Activated T-helper 2 cell treated with anti-CD3 and anti-CD28 coated beads, Interferon-gamma antibody, Interleukin-2, Interleukin-4, amounts not matched to agents 10 μg/mL and 5 μg/mL and 100 μg/mL, durations not matched to agents 14 hours and 24 hours and 36 hours (primary cell): ENCODE measurements at places on chromosomes 6 and 20. TPM values are rescaled to one million over a fixed set of nuclear protein-coding genes. Genes with fewer than 3 reads are reported as not detected.

- H3K4me1 ChIP-seq: peaks cover 5% of the 10 kb centered on the region
- H3K27ac ChIP-seq: no peak overlapping the region
- no peaks in the 10 kb centered on the region for H3K27me3 ChIP-seq
- no peak overlapping the region for H3K4me3 ChIP-seq
These were observed 67.6 kb downstream of the NUDT3 start for GRCh38 chr6:34324738-34325444.

The ZSCAN23 gene
- total RNA-seq: 0.48 and 0.50 TPM in 2 replicates

GRCh38 chr6:84929212-84929611 is 164.8 kb upstream of the TBX18 start:
- DNase-seq: no peak
- H3K36me3 ChIP-seq: no peaks in the 10 kb centered on the region
- no peaks in the 10 kb centered on the region for H3K4me1 ChIP-seq
- no peaks in the 10 kb centered on the region for H3K27me3 ChIP-seq
- H3K27ac ChIP-seq: no peak overlapping the region
- no peak overlapping the region for H3K4me3 ChIP-seq

- H3K4me3 ChIP-seq: no peak overlapping the region
- no peaks in the 10 kb centered on the region for H3K4me1 ChIP-seq
- no peak overlapping the region for H3K27ac ChIP-seq
- DNase-seq: no peak
- H3K36me3 ChIP-seq: no peaks in the 10 kb centered on the region
- H3K27me3 ChIP-seq: no peaks in the 10 kb centered on the region
These were observed 446.6 kb downstream of the GRIK2 start for GRCh38 chr6:101840100-101840499.

- H3K4me1 ChIP-seq: no peaks in the 10 kb centered on the region
- no peak for DNase-seq
- no peak overlapping the region for H3K27ac ChIP-seq
- no peaks in the 10 kb centered on the region for H3K36me3 ChIP-seq
These were observed 6.3 kb upstream of the FAM210B start for GRCh38 chr20:56352345-56353055.

The MUCL3 gene
- total RNA-seq: not detected in 2 replicates

- H3K4me3 ChIP-seq: no peak overlapping the region
- H3K27me3 ChIP-seq: peaks cover 29% of the 10 kb centered on the region
- H3K27ac ChIP-seq: no peak overlapping the region
- H3K4me1 ChIP-seq: no peaks in the 10 kb centered on the region
These were observed 15.9 kb upstream of the FYN start for GRCh38 chr6:111888928-111889695.

DNA sequence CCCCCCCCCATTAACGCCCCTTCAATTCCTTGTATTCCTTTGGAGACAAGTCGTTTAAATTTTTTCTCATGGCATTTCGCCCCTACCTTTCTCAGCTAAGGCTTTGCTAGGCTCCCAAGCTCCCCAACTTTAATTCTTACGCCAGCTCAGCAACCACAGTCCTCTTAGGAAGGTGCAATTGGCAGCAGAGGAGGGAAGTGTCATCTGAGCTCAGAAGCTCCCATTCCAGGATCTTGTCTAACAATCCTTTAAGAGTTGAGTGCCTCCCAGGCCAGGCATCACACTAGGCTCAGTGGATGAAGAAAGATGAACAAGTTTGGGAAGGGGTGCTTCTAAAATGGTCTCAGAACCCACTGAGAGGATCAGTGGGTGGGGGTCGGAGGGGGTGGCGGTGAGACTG is 131.2 kb upstream of the AKAP12 start:
- H3K27me3 ChIP-seq: peaks cover 10% of the 10 kb centered on the region
- DNase-seq: no peak
- H3K4me3 ChIP-seq: no peak overlapping the region
- H3K27ac ChIP-seq: no peak overlapping the region

The SIRPB1 gene
- total RNA-seq: 0.67 and 1.6 TPM in 2 replicates

DNA sequence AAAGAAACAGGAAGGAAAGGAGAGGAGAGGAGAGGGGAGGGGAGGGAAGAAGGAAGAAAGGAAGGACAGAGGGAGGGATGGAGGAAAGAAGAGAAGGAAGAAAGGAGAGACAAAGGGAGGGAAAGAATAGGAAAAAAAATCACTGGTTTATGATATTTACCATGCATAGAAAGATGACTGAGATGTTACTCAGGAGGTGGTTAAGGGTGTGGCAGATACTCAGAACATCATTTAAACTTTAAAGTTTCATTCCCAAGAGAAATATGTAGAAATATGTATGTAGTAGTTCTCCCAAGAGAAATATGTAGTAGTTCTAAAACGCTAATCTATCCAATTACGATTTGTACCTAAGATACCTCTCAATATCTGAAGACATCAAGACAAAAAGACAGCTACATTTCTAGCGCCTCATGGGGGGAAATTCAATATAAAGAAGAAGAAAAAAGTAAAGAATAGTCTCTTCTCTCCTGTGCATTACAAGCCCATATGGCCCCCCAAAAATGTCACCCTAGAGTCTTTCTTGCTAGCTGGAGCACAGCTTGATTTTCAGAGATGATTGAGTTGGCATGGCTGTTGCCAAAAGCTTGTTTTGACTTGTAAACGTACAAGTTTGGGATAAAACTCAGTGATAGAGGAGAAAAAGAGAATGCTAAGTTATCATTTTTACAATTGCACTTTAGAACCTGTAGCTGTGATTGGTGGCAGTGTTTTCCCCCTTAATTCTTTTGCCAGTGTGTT is 539.2 kb downstream of the CDH26 start:
- H3K27ac ChIP-seq: no peak overlapping the region
- H3K36me3 ChIP-seq: no peaks in the 10 kb centered on the region
- H3K4me3 ChIP-seq: no peak overlapping the region
- DNase-seq: no peak
- no peaks in the 10 kb centered on the region for H3K4me1 ChIP-seq

The CD83 gene
- 145 and 150 TPM in 2 replicates for total RNA-seq

The RPS6KA2 gene
- total RNA-seq: 2.1 and 2.2 TPM in 2 replicates

DNA sequence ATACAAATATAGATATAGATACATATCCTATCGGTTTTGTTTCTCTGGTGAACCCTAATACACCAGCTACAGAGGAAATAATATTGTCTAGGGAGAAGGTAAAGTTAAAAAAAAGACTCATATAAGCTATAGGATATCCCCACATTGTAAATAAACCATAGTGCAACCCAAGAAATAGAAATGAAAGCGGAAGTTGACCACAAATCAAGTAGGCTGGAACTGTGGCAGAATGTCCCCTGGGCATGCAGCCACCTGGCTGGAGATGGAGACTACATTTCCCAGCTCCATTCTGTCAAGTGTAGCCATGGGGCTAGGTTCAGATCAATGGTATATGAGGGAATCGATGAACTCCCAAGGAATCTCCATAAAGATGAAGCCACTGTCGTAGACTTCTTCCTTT is 70.1 kb upstream of the RPS6KA2 start:
- H3K36me3 ChIP-seq: no peaks in the 10 kb centered on the region
- H3K27ac ChIP-seq: no peak overlapping the region
- H3K4me1 ChIP-seq: no peaks in the 10 kb centered on the region
- no peak overlapping the region for H3K4me3 ChIP-seq
- H3K27me3 ChIP-seq: peaks cover 5% of the 10 kb centered on the region

The PGC gene
- total RNA-seq: not detected in 2 replicates

GRCh38 chr6:47323321-47323720 is 13.6 kb upstream of the TNFRSF21 start:
- H3K4me1 ChIP-seq: peaks cover 10% of the 10 kb centered on the region
- H3K4me3 ChIP-seq: no peak overlapping the region
- H3K36me3 ChIP-seq: no peaks in the 10 kb centered on the region

The ANGPT4 gene
- total RNA-seq: not detected in 2 replicates

The TMEM200A gene
- total RNA-seq: 1.1 and 1.3 TPM in 2 replicates

- no peak for DNase-seq
- peaks cover 7% of the 10 kb centered on the region for H3K4me1 ChIP-seq
- H3K27me3 ChIP-seq: no peaks in the 10 kb centered on the region
- H3K27ac ChIP-seq: no peak overlapping the region
These were observed 17.9 kb downstream of the PNRC1 start for GRCh38 chr6:89098461-89098860.

DNA sequence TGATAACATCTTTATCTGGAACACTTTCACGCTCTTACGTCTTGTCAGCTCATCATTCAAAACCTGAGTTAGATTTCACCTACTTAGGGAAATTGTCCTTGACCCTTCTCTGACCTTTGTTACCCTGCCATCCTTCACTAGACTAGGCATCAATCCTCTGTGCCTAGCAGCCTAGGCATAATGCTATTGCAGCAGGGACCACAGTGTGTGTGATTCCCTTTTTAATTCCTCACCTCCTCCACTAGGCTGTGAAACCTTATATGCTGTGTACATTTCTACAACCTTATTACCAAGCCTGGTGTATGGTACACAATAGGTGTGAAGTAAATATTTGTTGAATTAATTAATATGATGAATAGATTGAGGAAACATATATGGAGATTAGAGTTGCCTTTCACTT is 66.7 kb upstream of the DEFB112 start:
- H3K27me3 ChIP-seq: no peaks in the 10 kb centered on the region
- no peak overlapping the region for H3K4me3 ChIP-seq
- H3K4me1 ChIP-seq: no peaks in the 10 kb centered on the region
- no peak for DNase-seq
- no peak overlapping the region for H3K27ac ChIP-seq

- DNase-seq: no peak
- H3K27me3 ChIP-seq: peaks cover 20% of the 10 kb centered on the region
- no peak overlapping the region for H3K4me3 ChIP-seq
- peaks cover 6% of the 10 kb centered on the region for H3K4me1 ChIP-seq
- H3K27ac ChIP-seq: no peak overlapping the region
- no peaks in the 10 kb centered on the region for H3K36me3 ChIP-seq
These were observed 28.7 kb upstream of the RPS6KA2 start for GRCh38 chr6:166655713-166656229.

DNA sequence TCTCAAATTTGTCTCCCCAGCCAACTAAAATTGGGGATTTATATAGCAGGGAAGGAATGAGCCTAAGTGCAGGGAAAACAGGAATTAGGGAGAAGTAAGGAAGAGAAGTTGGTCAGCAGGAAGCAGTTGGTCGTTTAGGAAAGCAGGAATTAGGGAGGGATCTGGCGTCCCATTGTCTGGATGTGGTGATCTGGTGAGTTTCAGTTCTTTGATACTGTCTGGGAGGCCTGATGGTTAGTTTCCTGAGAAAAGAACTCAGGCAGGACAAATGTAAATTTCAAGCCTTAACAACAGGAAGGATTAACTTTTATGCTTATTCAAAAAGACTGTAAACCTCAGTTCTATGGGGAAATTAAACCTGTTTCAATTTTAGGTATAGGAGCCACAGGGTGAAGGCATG is 116.2 kb upstream of the PRL start:
- no peak overlapping the region for H3K27ac ChIP-seq
- DNase-seq: no peak

The HLA-DRA gene
- 20.8 and 23.7 TPM in 2 replicates for total RNA-seq

DNA sequence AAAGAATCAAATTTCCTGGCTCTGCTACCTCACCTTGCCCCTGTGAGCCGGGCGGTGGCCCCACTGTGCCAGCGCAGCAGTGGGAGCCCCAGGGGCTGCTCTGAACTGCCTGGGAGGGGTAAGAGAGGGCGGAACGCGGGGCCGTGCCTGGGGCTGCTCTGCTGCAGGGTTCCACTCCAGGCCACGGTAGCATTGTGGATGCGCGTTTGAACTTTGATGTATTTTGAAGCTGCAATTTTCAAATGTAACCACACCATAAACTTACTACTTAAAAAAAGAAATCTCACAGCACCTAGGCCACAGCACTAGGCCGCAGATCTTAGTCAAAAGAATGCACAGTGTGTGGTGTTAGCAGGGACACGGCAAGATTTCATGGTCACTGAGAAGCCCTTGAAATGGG is 57.5 kb downstream of the PRDM1 start:
- H3K36me3 ChIP-seq: no peaks in the 10 kb centered on the region
- no peaks in the 10 kb centered on the region for H3K27me3 ChIP-seq
- H3K4me3 ChIP-seq: no peak overlapping the region

GRCh38 chr6:52385074-52385473 is 23.1 kb downstream of the PAQR8 start:
- no peak overlapping the region for H3K27ac ChIP-seq
- no peak overlapping the region for H3K4me3 ChIP-seq
- H3K4me1 ChIP-seq: peaks cover 62% of the 10 kb centered on the region
- H3K36me3 ChIP-seq: peaks cover 62% of the 10 kb centered on the region
- DNase-seq: no peak
- H3K27me3 ChIP-seq: no peaks in the 10 kb centered on the region

GRCh38 chr6:111870051-111870741 is 3.1 kb downstream of the FYN start:
- DNase-seq: no peak
- H3K4me1 ChIP-seq: peaks cover 62% of the 10 kb centered on the region
- no peaks in the 10 kb centered on the region for H3K27me3 ChIP-seq
- H3K4me3 ChIP-seq: peak overlapping the region; percentile 97

GRCh38 chr6:138522611-138523010 is 23.3 kb upstream of the NHSL1 start:
- H3K36me3 ChIP-seq: no peaks in the 10 kb centered on the region
- H3K4me1 ChIP-seq: peaks cover 8% of the 10 kb centered on the region
- DNase-seq: no peak
- H3K4me3 ChIP-seq: no peak overlapping the region

DNA sequence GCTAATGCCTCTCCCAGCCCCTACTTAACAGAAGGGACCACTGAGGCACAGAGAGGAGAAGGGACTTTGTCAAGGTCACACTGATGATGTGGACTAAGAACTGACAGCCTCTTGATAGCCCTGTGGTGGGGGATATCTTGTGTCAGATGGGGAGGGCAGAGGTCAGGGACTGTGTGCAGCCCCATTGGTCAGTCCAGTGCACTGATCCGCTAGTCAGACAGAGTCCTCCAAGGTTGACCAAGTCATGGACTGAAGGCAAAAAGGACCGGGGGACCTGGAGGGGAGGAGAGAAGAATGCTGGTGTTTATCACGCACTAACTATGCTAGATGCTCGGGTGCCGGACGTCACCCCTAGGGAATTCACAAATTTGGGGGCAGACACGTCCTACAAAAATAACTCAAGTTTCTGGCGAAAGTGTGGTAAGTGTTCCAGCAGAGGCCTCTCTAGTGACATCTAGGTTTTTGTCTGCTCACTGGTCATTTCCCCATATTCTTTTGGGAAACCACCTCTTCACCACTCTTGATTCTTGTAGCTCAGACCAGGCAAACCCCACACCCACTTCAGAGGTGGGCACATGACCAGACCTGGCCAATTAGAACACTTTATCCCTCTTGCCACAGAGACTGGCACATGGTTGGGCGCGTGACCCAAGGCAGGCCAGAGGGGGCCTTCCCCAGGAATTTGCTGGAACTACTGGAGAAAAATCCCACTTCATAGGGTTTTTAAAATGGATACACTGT is 21.0 kb downstream of the TCF15 start:
- no peak overlapping the region for H3K27ac ChIP-seq
- peaks cover 13% of the 10 kb centered on the region for H3K27me3 ChIP-seq
- H3K36me3 ChIP-seq: no peaks in the 10 kb centered on the region
- H3K4me1 ChIP-seq: no peaks in the 10 kb centered on the region
- no peak for DNase-seq

- H3K27ac ChIP-seq: no peak overlapping the region
- no peak overlapping the region for H3K4me3 ChIP-seq
- no peak for DNase-seq
- no peaks in the 10 kb centered on the region for H3K27me3 ChIP-seq
These were observed 23.8 kb downstream of the PYGB start for GRCh38 chr20:25271486-25272222.

- no peak overlapping the region for H3K27ac ChIP-seq
- DNase-seq: no peak
- H3K4me1 ChIP-seq: no peaks in the 10 kb centered on the region
- H3K36me3 ChIP-seq: no peaks in the 10 kb centered on the region
- H3K27me3 ChIP-seq: peaks cover 22% of the 10 kb centered on the region
- no peak overlapping the region for H3K4me3 ChIP-seq
These were observed 20.1 kb upstream of the BCAS1 start for GRCh38 chr20:54090230-54091119.

The GMPR gene
- 1.0 and 1.1 TPM in 2 replicates for total RNA-seq
